Activated T-helper 1 cell treated with anti-CD3 and anti-CD28 coated beads, Interleukin-2, amount 50 U/mL, for 16 hours (primary cell): ENCODE measurements at places on chromosomes 16 and 17.
A peak's percentile ranks its signal among the peaks of the same experiment; 100 is the strongest.

DNA sequence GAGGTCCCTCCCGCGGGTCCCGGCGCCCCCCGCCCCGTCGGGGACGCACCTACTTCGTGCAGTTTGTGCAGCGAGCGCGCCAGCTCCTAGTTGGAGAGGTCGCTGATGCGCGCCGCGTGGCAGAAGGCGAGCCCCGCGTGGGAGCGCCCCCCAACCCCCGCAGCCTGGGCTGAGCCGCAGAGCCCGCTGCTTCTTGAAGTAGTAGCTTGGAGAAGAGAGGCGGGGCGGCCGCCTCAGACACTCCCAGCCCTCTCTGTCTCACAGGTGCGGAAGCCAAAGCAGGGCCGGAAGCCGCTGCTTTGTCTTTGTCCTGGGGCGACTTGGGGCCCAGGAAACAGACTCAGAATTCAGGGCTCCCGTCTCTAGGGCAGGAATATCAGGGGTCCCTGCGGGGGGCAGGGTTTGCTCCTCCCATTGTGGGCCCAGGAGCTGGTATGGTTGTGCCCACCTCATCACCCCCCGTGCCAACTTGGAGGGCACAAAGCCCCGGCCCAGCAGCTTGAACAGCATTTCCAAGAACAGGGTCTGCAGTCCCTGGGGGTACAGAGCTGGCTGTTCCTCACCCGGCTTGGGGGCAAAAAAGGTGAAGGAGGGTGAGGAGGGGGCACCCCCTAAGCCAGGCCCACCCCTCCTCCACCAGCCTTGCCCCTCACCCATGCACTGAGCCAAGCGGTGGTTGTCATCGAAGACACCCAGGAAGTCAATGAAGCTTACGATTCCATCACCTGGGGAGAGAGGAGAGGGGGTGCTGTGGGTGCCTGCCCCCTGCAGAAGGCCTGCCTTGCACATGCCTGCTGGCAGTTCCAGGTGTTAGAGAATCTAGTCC, 13.5 kb downstream of the SPATA32 start:
- peak; percentile 68 for DNase-seq

DNA sequence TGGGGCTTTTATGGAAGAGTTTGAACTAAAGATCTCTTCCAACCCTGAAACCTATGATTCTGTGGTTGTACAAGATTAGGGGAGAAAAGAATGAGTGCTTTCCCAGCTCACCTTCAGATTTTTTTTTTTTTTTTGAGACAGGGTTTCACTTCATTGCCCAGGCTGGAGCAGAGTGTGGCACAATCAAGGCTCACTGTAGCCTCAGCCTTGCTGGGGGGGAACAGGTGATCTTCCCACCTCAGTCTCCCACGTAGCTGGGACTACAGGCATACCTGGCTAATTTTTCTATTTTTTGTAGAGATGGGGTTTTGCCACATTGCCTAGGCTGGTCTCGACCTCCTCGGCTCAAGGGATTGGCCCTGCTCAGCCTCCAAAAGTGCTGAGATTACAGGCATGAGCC, 21.8 kb upstream of the ITGB3 start:
- no peak for DNase-seq

GRCh38 chr17:34837876-34838478, 123.3 kb downstream of the CCT6B start:
- DNase-seq = no peak

- DNase-seq = no peak
Measured at GRCh38 chr17:19554393-19554792, 20.7 kb downstream of the SLC47A1 start.

GRCh38 chr17:74523308-74523707, 8.0 kb downstream of the CD300LB start:
- DNase-seq = no peak

DNA sequence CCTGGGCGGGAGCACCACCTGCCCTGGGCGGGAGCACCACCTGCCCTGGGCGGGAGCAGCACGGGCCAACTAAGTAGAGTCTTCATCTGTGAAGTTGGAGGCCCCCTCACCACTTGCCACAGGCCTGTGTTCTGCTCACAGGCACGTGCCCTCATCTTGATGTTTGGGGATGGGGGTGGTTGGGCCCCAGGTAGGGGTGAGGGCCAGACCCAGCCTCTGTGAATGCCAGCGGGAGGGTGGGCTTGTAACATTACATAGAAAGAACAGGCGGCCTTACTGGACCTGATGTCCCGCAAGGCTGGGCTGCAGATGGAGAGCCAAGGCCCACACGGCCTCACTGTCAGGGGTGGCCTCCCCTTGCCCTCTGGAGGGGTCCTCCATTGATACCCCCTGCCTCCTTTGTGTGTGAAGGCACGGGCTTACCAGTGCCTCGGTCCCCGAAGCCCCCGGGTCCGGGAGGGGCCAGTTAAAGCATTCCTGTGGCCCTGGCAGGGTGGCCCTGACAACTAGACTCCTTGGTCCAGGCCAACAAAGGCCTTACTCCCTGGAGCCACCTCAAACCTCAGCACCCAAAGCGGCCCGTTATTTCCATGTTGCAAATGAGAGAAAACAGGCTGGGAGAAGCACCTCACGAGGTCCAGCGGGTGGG, 1.1 kb upstream of the SLC16A3 start:
- DNase-seq = no peak

- no peak for DNase-seq
Measured at GRCh38 chr17:44847586-44847985, at the start of gene HIGD1B. Gene HIGD1B, plus strand, starts transcription at chr17:44847883. Its CDS starts 270 bp downstream, at chr17:44848153.

DNA sequence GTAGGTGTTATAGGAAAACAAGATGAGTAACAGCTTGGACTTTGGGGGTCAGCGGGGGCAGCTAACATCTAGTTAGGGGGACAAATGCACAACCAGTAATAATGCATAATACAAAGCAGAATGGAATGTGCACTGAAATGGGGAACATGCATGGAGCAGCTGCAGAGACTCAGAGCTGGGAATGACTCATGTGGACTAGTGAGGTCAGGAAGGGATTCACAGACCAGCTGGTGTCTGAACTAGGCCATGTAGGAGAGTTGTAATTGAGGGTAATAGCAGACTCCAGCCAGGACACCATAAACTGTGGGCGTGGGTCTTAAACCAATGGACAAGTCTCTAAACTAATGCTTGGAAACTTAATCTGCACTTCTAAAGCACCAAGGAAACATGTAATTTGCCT, 176.8 kb upstream of the ASIC2 start:
- DNase-seq = no peak

GRCh38 chr17:67379251-67379630, 2.2 kb downstream of the PITPNC1 start:
- no peak for DNase-seq

GRCh38 chr17:46977348-46977747, 1.7 kb downstream of the RPRML start:
- DNase-seq = no peak

- DNase-seq = peak; percentile 2
Measured at GRCh38 chr17:70168977-70169708, at the start of gene KCNJ2. Gene KCNJ2, plus strand, starts transcription at chr17:70169532. Its CDS starts 5,508 bp downstream, at chr17:70175040.

DNA sequence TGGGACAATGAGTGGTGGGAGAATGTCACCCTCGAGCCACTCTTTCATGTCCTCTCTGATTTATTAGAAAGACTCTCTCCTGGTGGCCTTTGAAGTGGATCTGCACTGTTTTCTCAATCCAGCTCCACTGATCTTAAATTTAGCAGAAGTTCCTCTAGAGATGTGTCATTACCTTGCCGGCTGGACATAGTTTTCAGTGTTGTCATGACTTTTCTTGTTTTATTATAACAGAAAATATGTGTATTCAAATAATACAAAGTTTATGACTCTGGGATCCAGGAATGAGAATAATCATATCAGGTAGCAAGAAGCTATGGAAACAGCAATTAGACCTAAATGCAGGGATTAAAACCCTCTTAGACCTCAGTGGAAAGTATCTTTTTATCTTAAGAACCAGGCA, 247.5 kb upstream of the ELAC2 start:
- no peak for DNase-seq

DNA sequence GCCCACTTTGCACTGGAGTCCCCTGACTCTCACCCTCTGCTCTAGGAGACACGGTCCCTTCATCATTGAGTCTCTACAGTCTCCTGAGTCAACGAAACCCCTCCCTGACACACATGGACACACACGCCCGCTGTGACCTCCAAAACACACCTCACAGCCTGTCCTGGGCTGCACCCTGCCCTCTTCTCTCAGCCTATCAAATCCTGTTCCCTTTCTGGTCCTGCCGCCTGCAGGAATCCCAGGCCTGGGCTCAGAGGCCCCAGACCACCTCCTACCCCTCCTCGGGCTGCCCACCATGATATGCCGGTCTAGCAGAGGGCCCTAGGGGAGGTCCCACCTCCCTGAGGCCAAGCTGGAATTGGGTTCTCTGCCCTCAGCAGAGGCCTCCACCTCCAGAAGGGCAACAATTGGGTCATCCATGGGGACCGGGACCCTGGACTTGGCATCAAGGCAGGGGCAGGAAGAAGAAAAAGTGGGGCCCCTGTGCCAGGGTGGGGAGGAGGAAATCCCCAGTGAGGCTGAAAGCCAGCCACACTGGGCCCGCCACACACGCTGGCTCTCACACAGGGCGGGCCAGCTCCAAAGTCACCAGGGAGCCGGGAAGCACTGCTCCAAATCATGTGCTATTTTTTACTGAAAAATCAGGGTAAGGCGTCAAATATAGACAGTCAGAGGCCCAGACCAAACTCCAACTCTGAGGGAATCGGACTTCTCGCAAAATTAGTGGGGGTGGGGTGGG, 3.4 kb downstream of the PPP1R9B start:
- no peak for DNase-seq

- no peak for DNase-seq
Measured at GRCh38 chr16:74261068-74261467, 35.5 kb upstream of the PSMD7 start.

- DNase-seq = no peak
Measured at GRCh38 chr16:75265911-75266701, 14.7 kb upstream of the BCAR1 start.

- no peak for DNase-seq
Measured at GRCh38 chr17:15261802-15262290, 3.3 kb downstream of the PMP22 start.

DNA sequence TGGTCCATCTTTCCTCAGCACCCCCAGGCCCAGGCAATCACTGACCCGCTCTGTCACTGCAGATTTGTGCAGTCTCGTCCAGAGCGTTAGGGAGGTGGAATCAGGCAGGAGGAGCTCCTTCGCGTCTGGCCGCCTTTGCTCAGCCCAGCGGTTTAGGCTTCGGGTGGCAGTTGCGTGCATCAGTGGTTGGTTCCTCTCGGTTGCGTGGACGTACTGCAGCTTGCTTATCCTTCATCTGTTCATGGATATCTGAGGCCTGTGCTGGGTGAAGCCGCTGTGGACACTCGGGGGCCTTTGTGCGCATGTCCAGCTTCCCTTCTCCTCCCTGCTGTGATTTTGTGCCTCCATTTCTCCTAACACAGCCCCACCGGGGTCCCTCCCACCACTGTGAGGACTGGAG, 4.7 kb upstream of the P2RX1 start:
- DNase-seq = no peak

DNA sequence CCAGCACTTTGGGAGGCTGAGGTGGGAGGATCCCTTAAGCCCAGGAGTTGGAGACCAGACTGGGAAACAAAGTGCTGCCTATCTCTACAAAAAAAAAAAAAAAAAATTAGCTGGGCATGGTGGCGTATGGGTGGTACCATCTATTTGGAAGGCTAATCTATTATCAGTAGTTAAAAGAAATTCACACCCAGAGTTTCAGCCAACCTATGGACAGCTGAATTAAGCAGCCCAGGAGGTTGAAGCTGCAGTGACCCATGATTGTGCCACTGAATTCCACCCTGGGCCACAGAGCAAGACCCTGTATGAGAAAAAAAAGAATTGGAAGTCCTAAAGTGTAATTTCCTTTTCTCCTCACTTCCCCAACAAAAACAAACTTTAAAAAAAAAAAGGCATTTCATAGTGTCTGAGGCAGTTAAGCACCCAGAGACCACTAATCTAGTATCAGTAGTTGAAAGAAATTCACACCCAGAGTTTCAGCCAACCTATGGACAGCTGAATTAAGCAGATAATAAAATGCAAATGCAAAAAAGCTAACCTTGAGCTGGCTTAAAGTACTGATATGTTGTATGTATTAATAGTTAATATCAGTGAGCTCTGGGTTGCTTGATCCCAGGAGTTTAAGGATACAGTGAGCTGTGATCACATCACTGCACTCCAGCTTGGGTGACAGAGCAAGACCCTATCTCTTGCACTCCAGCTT, 18.1 kb downstream of the CLTC start:
- no peak for DNase-seq

DNA sequence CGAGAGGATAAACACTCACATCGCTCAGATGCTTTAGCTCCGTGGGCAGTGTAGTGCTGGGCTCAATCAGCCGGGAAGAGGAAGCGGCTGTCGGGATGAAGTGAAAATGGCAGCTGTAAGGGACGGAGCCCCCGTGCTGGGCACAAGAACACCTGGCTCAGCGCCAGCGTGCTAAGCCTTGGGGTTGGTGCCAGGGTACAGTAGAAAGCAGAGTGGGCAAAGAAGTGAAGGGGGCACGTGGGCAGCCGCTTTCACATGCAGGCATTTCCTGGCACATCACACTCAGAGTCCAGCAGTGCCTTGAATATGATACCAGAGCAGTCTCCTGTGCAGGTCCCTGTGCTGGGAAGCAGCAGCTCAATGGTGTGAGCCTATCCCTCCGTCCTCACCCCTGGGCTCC, 51.1 kb upstream of the FOXF1 start:
- no peak for DNase-seq

DNA sequence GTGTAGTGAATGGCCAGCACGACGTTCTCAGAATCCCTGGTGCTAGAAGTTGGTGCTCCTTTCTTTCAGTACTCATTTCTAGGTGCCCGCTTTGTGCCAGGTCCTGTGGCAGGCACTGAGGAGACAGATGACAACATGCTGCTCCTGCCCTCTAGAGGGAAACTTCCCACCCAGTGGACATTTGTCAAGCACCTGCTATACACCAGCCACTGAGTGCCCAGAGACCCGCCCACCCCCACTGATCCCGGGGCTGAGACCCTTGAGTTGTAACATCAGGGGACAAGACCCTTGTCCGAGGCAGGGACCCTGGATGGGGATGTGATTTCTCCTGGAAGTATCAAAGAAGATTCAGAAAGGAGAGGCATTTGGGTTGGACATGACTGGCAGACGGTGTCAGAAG, 25.1 kb downstream of the UNC13D start:
- no peak for DNase-seq

DNA sequence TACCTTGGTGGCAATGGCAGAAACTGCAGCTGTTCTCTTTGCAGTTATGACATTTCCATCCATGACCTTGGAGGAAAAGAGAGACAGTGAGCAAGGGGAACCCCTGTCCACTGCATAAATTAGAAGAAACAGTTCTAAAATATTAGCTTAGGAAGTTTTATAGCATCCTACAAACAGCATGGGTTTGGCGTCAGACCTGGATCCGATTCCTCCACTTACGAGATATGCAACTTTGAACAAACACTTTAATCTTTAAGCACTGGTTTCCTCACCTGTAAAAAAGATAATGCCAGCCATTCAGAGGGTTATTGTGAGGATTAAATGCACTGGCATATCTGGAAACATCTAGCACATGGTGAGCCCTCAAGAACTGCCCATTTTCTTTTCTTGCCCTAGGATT, 2.6 kb downstream of the CRYM start:
- no peak for DNase-seq

DNA sequence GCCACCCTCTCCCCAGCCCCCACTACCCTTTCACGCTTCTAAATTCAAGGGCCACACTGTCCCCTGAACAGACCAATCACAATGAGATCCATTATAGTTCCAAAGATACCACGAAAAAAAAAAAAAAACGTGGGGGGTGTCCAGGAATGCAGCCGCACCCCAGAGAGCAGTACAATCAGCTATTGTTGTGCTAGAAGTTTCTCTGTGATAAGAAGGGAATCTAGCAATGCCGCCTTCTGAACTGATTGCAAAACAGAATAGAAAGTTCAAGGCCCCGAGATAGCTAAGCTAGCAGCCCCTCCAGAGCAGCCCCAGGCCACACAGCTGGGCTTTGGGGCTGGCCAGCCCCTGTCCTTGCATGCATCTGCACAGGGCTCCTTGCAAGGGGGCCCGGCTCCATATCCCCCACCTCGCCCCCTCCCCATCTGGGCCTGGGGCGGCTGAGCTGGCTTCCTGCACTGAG, 86.9 kb upstream of the CBX4 start:
- DNase-seq = no peak
